ENCODE measurements at places on chromosomes 11 and 22.

- DNase-seq, result no peak
These were observed 648.4 kb downstream of the ETS1 start for GRCh38 chr11:127939000-127939399.

- DNase-seq, result no peak
These were observed 8.0 kb upstream of the TOLLIP start for GRCh38 chr11:1317432-1317831.

DNA sequence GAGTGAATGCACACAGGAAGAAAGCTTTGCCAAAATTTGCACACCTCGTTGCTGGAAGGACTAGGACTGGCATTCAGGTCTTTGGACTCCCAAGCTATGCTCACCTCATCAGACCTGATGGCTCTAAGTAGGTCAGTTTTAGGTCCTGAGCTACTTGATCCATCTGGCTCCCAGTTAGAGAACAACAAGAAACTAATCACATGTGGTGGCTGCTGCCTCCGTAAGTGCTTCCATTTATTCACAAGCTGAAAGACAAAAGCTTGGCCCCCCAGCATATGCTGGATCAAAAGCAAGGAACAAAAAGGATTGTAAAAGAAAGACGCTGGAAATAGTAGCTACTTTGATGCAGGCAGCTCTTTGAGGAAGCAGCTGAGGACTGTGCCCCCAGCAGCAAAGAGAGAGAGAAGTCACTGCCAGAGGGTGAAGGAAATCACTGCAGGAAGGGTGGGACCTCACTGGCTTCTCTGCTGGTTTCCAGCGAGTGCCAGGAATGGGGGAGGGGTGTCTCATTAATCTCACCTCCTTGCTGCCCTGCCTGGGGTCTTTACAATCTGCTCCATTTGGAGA, 268.9 kb downstream of the KIRREL3 start:
- no peak for DNase-seq

DNA sequence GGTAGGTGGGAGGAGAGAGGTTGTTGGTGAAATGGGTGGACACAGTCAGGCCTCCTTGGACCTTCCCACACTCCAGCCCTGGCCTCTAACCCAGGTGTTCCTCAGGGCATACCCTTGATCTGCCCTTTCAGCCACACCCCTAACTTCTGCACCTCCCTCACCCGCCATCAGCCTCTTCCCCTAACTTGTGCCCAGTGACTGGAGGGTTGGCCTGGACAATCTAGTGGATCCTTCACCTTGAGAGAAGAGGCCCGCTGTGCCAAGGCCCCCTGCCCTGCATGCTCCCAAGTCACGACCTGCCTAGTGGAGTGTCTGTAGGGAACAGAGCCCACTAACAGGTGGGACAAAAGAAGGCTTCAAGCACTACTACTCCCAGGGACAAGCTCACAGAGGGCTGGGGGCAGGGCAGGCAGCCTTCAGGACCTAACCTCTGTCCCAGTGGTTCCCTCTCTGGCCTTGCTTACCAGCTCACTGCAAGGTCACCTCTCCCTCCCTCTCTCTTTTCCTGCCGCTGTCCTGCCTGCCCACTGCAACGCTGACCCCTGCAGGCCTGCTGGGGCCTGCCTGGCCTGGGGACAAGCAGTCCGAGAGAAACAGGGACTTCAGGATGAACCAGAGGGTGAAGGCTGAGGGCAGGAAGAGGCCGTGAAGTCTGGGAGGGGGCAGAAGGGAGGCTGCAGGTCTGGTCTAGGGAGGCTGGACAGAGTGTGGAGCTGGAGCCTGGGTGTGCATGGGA, 3.3 kb downstream of the SYT7 start:
- no peak for DNase-seq

- no peak for DNase-seq
These were observed 2.0 kb downstream of the SIPA1 start for GRCh38 chr11:65639623-65640482.

GRCh38 chr11:109349276-109350080, 72.5 kb upstream of the C11orf87 start:
- DNase-seq, result no peak

- no peak for DNase-seq
These were observed 44.8 kb downstream of the ADAMTS8 start for GRCh38 chr11:130383344-130384211.

Measured in GM04503 (cell line).